ENCODE measurements at places on chromosomes 7 and 10.

DNA sequence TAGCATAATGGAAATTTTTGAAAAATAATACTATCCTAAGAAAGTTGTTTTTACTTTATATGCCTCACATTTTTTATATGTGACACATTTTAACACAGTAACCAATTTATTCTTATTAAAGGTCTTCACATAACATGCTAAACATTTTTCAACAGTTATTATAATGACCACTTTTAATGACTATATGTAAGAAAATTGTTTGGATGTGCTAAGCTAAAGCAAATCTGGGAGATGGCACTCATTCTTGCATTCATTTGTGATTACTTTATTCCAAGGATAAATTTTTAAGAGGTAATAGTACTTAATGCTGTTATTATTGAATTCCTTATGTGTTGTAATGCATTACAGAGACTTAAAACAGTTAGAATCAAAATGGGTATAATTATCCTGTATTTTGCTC lies 88.1 kb downstream of the ANKIB1 start:
- no peak for DNase-seq

- no peak for DNase-seq
These were observed 680.2 kb downstream of the SDK1 start for GRCh38 chr7:3981281-3981680.

DNA sequence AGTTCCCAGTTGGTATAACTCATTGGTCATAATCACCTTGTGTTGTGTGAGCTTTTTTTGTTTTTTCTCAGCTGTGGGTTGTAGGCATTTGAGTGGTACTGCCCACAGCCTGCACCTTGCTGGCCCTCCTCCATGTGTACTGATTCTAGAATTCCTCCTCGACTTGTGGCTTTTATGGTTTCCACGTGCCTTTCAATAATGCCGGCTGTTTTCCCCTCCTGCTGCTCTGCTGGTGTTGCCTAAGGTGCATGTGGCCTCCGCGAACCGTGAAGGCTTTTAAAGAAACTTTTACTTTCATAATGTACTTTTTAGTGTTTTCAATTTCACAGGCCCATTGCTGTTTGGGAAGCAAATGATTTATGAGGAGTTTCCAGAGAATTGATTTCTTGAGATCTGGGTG lies 518.0 kb downstream of the REEP3 start:
- DNase-seq = no peak

DNA sequence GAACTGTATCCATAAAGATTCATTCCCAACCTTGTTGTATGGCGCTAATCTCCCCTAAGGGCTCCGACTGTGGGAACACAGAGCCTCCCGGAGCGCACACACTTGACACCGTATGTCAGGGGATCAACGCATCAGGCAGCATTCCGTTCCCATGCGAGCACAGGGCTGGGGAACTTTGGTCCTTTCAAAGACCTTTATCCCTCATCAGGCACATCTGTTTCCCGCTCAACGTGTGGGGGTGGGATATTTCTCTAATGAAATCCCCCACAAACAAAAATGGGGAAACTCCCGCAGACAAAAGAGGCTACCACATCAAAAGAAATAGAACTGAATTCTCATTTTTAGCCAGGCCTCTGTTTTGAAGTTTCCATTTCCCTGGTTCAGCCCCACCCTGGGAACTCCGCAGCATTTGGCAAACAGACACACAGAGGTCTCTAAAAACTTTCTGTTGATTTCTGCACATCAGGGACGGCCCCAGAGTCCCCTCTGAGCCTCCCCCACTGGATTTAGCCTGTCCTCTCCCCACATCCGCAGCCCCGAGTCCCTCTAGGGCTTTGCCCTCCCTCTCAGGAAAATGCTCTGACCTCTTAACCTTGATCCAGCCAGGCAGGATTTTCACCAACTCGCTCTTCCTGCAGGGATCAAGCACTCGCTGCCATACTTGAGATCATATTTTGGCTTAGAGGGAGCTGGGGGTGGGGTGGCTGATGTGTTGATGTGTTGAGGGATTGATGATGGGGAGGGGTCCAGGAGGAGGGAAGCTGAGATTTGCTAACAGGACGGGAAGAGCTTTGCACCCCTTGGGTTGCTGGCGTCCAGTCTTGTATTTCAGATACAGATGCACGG lies 6.6 kb downstream of the CPA5 start:
- peak; percentile 68 for DNase-seq

GRCh38 chr7:111146136-111146535 lies 55.2 kb downstream of the LRRN3 start:
- no peak for DNase-seq

GRCh38 chr7:128962899-128963298 lies 25.2 kb downstream of the IRF5 start:
- peak; percentile 35 for DNase-seq

GRCh38 chr10:102247734-102248133 lies 2.4 kb downstream of the GBF1 start:
- no peak for DNase-seq

DNA sequence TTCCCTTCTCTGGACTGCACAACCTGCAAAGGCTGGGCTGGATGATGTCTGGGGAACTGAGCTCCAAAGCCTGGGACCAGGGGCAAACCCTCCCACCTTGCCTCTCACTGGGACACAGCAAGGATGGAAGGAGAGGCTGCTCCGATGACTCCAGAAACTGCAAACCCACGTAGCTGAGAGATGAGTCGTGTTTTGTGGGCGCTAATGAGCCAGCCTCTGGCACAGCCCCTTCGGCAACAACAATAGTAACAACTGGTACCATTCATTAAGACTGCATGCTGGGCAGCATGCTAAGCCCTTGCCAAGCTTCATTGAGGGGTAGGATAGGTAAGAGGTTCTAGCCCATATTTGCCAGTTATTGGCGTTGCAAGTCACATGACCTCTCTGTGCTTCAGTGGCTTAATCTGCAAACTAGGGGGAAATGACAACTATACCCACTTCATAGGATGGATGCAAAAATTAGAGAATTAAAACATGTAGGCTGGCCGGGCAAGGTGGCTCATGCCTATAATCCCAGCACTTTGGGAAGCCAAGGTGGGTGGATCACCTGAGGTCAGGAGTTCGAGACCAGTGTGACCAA lies 145.9 kb downstream of the SH3PXD2A start:
- peak; percentile 61 for DNase-seq

DNA sequence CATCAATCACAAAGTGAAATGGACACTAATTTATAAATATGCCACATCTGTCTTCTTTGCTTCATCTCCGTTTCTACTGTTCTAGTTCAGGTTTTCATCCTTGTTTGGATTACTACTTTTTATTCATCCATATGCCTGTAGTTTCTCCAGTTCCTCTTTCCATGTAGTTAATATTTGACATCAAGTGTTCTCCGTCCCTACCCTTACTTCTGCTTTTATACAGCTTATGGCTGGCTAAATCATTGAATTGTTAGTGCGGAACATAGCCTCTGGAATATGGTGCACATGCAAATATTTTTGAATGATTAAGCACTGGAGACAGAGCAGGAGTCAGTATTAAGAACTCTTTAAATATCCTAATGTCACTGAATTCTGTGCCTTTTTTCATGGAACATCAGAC lies 230.0 kb upstream of the PPP1R3A start:
- DNase-seq = no peak

DNA sequence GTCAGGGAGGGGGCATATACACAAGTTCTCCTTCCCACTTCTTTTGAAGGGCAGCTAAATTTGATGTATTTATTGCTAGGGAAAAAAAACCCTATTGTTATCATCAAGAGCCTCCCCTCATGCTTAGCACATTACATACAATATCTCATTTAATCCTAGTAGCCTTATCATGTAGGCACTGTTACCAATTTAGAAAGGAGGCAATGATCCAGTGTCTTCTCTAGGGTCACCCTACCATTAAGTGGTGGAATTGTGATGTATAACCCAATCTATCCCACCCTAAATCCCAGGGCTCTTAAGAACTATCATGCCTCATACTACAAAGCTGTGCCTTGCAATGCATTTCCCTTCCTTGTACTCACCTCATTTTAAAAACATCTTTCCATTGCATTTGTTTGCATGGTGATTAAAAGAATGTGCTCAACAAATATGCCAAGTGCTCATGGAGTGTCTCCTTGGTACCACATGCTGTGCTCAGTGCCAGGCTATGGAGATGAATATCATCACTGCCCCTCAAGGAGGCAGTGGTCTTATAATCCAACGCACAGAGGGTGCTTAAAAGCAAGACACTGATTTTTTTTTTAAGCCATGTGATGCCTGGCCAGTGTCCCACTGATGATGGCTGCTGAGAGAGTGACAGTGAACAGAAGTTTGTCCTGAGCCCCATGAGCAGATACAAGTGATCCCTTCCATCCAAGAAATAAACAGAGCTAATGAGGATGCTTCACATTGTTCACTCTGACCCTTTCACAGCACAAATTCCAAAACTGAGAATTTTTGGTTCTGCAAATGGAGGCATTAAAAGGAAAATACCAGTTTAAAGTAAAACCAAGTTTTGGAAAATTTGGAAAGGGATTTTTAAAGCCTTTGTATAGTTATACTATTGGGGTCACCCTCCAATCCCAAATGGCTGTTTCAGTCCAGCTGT lies 98.2 kb downstream of the SORBS1 start:
- DNase-seq = no peak

- no peak for DNase-seq
These were observed 45.5 kb upstream of the NKX2-3 start for GRCh38 chr10:99487125-99487807.

- DNase-seq = peak; percentile 59
These were observed 33.6 kb downstream of the DNMBP start for GRCh38 chr10:99975942-99976809.

DNA sequence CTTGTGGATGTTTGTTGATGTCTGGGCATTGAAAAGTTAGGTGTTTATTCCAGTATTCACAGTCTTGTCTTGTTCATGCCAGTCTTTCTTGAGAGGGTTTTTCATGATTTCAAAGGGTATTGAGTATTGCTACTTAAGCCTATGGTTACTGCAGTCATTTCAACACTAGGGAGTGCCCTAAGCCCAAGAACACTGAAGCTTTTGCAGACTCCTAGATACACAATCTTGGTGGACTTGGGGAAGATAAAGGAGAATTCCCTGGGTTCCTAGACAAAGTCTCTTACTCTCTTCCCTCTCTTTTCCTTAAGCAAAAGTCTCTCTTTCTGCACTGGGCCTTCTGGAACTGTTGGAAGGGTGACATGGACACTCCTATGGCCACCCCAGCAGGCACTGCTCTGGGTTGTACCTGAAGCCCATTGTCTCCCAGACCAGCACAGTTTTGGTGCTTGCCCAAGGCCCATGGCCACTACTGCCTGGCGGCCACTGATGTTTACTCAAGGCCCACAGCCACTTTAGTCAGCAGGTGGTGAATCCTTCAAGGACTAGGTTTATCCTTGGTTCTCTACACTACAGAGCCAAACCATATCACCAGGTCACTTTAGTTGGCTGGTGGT lies 24.9 kb downstream of the SAMD9 start:
- DNase-seq = peak; percentile 68

GRCh38 chr7:123748171-123748733 lies 551 bp downstream of the WASL start:
- peak; percentile 38 for DNase-seq

DNA sequence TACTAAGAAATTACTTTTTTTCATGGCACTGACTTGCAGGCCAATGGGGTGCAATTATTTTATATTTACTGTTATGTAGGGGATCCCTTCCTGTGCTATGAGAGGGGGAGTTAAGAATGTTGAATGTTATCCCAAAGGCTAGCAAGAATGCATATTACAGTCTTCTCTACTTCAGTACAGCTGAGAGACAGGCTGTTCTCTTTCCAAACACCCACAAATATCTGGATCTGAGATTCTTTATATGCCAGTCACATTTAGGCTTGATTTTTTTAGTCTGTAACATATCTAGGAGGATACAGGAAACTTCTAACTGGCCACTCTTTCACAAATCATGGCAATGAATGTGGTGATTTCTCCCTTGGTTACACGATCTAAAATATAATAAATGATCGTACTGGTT lies 266.4 kb upstream of the FZD8 start:
- peak; percentile 41 for DNase-seq

DNA sequence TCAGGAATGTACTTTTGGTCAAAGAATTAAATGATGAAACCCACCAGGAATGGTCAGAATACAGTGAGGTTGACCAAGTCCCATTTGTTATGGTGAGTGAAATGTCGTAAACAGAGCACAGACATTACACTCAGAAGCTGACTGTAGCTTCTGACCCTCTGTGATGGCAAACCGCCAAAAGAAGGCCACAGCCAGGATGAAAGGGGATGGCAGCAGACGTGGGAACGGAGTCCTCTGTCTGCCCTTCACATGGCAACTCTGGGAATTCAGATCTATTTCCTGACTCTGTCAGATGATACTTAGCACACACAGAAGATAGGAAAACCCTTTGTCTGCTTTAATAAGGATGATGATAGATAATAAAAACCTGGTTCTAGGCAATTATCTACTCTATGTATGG lies 757.1 kb downstream of the SORCS3 start:
- no peak for DNase-seq

- peak; percentile 15 for DNase-seq
These were observed 57.6 kb downstream of the SNX10 start for GRCh38 chr7:26349005-26349915.

DNA sequence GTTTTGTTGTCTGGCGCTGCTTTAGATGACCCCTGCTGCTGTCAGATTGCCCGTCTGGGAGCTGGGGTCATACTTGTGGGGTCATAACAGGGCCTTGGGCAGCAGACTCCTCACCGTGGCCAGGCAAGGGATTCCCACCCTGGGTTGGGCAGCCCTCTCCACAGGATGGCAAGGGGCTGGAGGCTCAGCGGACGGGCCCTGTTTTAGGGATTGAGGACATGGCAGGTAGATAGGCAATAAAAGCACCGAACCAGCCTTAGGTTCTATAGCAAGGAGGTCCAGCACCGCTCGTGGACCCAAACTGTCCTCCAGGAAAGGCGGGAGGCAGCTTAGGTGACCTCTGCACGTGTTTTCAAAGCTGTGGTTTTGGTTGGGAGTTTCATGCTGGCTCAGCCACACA lies 60.0 kb downstream of the GRK5 start:
- DNase-seq = no peak

- DNase-seq = no peak
These were observed 17.7 kb downstream of the CPA5 start for GRCh38 chr7:130362251-130362816.

GRCh38 chr10:68208424-68209042 lies 23.4 kb downstream of the ATOH7 start:
- peak; percentile 81 for DNase-seq

DNA sequence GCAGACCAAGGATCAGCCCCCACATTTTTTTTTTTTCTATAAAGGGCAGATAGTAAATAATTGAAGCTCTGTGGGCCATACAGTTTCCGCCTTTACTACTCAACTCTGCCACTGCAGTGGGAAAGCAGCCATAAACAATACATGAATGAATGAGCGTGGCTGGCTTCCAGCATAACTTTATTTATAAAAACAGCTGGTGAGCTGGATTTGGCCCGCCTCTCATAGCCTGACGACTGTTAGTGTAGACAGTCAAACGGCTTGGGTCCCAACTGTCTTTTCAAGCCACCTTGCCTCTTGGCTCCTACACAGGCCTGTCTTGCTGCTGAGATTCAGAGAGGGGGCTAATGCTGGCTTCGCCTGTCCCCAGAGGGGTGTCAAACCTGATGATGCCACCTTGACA lies 169.8 kb upstream of the GPR26 start:
- DNase-seq = no peak
